Stimulated activated naive CD8-positive, alpha-beta T cell treated with anti-CD3 and anti-CD28 coated beads, Interleukin-15, amount 100 ng/mL, for 72 hours (primary cell): ENCODE measurements at places on chromosomes 16 and 17.

- DNase-seq: no peak
These were observed 916.1 kb downstream of the KCNJ2 start for GRCh38 chr17:71085238-71086033.

- peak; percentile 35 for DNase-seq
These were observed 42.0 kb downstream of the RPA1 start for GRCh38 chr17:1871756-1872155.

- DNase-seq: peak; percentile 61
These were observed 1.3 kb upstream of the TMEM92 start for GRCh38 chr17:50272711-50273653.

GRCh38 chr16:76464955-76465620 is 187.9 kb downstream of the CNTNAP4 start:
- DNase-seq: no peak

DNA sequence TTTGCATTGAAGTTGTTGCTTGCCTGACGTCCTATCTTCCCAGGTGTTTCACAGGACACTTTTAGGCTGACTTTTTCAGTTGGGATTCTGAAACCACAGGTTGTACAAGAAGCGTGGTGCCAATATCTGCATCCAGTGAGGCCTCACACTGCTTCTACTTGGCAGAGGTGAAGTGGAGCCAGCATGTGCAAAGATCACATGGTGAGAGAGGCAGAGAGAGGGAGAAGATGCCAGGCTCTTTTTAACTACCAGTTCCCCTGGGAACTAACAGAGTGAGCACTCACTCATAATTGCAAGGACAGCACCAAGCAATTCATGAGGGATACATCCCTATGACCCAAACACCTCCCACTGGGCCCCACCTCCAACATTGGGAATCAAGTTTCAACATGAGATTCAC is 5.8 kb upstream of the ABCA6 start:
- no peak for DNase-seq

DNA sequence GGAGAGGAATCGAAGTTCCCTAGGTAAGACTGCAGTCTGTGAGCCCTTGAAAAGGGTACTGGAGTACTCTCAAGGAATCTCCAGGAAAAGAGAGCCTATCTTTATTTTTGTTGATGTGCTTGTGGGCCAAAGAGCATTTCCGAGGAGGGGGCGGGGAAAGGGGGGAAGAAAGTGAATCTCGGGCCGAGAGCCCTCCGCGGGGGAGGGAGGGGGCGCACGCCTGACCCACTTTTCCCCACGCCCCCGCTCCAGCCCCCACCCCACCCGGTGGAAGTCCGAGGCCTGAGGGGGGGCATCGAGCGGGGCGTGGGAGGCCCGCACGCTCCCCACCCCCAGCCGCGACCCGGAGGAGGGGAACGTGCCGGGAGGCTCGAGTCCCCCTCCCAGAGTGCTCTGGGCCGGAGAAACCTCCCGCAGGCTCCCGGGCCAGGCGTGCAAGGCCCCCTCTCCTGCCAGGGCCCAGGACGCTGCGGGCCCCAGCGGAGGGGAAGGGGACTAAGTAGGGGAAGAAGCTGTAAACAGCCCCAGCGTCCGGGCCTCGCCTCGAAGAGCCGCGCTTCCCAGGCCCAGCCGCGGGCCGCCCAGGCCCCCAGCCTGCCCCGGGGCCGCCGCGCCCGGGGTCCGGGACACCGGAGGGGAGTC is 444 bp downstream of the HELZ start:
- DNase-seq: no peak

DNA sequence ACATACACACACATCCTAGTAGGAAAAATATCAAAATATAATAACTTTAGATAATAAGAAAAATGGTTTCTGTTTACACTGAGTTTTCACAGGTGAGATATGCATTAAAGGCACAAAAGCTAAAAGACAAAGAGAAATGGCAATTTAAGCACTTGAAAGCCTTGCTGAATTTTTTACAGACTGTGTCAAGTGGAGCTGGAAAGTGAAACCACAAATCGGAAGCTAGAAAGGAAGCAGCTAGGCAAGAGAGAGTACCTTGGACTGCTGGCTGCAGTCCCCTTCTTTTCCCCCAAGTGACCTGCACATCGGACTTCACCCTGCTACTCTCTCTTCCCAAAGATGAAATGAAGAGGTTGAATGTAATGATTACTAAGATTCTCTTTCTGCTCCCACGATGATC is 135.1 kb downstream of the CDH13 start:
- no peak for DNase-seq

DNA sequence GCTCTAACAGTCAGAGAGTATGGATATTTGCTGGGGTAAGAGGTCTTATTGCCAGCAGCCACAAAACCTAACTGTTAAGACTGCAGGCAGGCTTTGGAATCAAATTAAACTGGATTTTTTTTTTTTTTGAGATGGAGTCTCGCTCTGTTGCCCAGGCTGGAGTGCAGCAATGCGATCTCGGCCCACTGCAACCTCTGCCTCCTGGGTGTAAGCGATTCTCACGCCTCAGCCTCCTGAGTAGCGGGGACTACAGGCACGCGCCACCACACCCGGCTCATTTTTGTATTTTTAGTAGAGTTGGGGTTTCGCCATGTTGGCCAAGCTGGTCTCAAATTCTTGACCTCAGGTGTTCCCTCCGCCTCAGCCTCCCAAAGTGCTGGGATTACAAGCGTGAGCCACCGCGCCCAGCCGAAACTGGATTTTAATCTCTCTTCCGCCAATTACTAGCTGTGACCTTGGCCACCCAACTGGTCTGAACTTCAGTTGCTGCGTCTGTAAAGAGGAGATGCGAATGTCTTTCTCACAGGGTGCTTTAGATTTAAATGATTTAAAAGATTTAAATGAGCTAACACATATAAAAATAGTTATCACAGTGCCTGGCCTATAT is 842 bp downstream of the MRPL10 start:
- DNase-seq: no peak

DNA sequence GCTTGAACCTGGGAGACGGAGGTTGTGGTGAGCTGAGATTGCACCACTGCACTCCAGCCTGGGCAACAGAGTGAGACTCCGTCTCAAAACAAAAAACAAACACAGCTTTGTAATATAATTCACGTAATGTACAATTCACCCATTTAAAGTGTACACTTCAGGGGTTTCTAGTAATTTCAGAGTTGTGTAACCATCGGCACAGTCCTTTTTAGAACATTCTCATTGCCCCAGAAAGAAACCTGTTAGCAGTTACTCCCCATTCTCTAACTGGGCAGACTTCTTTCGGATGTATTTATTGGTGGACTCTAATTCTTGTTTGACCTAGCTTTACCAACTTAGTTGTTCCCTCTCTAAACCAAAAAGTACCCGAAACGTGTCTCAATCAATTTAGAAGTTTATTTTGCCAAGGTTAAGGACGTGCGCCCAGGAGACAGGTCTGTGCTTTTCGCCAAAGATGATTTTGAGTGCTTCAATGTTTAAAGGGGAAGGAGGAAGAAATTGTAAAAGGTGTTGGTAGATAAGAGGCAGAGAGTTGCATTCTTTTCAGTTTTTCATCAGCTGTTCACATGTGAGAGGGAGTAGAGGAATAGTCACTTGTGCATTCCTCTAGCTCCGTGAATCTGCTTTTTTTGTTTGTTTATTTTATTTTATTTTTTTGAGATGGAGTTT is 175.3 kb downstream of the PRKCA start:
- DNase-seq: no peak

DNA sequence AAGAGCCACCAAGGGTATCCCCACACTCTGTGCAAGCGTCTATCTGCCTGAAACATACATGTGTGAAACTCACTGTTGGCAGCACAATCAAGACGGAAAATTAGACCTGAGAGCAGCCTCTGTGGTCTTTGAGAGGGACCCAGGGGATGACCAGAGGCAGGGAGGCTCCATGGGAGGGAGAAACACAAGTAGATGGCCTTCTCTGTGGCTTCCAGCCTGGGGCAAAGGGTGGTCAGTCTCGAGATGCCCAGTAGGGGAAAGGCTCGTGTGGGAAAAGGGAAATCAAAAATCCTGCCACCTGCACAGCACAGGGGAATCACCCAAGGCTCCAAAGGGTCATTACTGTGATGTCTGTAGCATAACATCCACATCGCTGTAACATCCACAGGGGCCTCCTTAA is 823.3 kb downstream of the KCNJ18 start:
- DNase-seq: no peak

DNA sequence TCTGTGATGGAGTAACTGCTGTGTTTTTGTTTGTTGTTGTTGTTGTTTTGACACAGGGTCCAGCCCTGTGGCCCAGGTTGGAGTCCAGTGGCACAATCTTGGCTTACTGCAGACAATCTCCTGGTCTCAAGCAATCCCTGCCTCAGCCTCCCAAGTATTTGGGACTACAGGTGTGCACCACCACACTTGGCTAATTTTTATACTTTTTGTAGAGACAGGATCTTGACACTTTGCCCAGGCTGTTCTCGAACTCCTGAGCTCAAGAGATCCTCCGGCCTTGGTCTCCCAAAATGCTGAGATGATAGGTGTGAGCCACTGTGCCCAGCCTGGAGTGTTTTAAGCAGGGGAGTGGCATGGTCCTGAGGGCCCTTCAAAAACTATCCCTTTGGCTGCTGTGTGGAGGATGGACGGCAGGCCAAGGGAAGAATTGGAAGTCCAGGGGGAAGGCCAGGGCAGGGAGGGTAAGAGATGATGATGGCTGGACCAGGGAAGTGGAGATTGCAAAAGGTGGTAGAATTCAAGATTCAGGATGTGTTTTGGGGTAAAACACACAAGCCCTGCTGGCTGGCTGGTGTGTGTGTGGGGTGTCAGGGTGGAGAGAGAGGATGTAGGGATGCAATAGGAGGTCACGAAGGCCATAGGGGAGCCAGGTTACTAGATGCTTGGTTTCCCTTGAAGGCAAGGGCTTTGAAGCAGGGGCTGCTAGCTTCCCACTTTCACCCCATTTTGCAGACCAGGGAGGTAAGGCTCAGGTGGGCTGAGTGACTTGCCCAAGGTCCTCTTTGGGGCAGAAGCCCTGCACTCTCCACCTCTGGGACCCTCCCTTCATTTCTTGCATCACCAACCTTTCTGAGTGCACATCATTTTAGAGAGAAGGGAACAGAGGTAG is 18.8 kb upstream of the PLLP start:
- no peak for DNase-seq

DNA sequence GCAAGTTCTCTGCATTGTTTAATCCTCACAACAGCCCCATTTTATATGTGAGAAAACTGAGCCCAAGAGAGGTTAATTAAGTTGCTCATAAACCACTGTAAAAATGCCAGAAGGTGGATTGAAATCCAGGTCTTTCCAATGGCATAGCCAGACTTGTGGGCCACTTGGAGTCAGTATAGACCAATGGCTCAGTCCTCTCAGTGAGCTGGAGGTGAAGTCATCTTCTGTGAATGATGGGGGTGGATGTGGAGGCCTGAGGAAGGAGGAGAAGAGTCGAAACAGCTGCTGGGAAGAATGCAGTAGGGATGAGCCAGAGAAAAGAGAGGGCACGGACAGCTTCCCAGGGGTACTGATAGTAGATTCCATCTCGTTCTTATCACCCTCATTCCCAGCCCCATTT is 213.4 kb downstream of the SOX9 start:
- DNase-seq: no peak

DNA sequence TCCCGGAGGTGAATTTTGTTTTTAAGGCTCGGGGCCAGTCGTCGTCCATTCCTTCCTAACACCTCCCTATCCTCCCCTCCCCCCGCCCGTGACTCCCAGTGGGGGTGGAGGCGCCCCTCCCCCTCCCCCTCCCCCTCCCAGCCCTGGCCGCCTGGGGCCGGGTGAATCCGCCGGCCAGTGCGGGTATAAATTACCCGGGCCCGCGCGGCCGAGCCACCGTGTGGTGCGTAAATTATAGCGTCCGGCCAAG is 2.0 kb upstream of the GSE1 start:
- DNase-seq: no peak

DNA sequence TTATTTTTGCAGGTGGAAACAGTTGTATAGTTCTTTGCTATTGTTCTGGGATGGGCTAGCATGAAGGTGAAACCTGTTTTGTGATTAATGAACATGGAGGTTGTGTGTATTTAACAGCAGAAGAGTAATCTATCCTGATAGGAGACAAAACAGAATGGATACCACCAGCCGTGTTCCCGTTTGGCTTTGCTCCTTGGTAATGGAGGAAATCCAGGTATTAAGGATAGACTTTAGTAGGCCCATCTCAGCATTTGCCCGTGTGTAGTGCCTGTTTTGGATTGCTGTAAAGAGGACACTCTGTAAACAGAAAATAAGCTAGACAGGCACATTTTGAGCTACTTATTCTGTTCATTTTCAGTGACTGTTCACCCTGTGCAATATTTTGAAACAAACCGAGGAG is 215.1 kb downstream of the RBFOX1 start:
- no peak for DNase-seq

- peak; percentile 8 for DNase-seq
These were observed 537 bp upstream of the GJC1 start for GRCh38 chr17:44830359-44831288.

- DNase-seq: no peak
These were observed 135.1 kb upstream of the CORO6 start for GRCh38 chr17:29757788-29758187.

DNA sequence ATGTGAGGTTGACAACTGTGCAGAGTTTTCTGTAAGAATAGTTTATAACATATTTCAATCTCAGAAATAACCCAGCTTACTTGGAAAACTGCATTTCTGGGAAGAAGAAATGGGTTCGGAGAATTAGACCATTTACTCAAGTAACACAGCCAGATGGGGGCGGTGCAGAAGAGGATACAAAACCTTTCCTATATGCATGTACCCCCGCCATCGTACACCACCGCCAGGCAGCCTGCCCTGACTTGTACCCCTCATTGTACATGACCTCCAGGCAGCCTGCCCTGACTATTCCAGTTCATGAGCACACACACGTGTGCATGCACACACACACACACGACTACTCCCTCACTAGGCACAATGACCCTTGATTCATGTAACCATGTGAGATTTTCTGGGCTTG is 154.0 kb downstream of the C16orf78 start:
- DNase-seq: no peak

DNA sequence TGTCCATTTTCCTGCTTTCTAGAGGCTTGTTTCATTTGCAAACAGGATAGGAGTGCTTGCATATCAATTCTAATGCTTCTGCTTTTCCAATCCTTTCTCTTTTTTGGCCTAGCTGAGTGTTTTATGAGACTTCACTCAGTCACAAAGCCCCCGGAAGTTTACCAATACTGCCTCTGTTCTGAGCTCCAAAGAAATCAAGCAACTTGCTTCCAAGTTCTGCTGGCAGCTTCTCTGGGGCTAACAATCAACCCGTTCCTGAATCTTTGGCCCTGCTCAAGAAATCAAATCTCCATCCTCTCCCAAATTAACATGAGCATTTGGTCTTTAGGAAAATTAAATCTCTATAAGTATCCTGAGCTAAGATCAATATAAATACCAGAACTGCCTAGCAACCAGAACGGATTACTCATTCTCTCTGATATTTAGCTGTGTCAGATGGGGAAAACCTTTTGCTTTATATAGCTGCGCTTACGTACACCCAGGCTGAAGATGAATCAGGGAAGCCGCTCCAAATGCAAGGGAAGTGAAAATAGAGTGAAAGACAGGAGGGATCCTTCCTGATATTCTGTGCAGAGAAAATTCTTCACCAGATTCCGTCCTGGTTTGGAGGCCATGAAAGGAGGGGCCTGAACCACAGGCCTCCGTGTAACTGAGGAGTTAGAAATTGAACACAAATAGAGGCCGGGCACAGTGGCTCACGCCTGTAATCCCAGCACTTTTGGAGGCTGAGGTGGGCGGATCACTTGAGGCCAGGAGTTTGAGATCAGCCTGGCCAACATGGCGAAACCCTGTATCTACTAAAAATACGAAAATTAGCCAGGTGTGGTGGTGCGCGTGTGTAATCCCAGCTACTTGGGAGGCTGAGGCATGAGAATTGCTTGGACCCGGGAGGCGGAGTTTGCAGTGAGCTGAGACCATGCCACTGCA is 23.3 kb upstream of the GRB2 start:
- DNase-seq: no peak

- no peak for DNase-seq
These were observed 28.0 kb upstream of the SOX9 start for GRCh38 chr17:72092710-72093322.

- DNase-seq: no peak
These were observed 9.3 kb upstream of the ZC3H18 start for GRCh38 chr16:88560714-88561484.
